CD4-positive, alpha-beta T cell treated with Interleukin-10 for 1 hour (primary cell): ENCODE measurements at places on chromosomes 6 and 20.
A peak's percentile ranks its signal among the peaks of the same experiment; 100 is the strongest.

DNA sequence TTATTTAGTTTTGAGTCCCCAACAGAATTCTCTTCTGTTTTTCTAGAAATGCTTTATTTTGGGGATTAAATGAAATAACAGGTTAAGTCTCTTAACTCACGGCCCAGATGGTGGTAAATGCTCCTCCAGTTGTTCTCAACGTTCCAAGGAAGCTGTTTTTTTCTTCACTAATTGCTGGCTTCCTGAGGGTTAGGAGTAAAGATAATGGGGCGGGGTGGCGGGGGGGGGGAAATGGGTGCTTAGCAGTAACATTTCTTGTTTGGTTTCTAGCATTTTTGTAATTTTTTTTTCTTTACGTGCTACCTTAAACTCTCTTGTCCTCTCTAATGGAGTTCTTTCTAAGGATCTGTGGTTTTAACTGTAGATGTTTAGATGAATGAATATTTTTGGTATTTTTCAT, 2.2 kb downstream of the SRSF3 start:
- no peak for DNase-seq

DNA sequence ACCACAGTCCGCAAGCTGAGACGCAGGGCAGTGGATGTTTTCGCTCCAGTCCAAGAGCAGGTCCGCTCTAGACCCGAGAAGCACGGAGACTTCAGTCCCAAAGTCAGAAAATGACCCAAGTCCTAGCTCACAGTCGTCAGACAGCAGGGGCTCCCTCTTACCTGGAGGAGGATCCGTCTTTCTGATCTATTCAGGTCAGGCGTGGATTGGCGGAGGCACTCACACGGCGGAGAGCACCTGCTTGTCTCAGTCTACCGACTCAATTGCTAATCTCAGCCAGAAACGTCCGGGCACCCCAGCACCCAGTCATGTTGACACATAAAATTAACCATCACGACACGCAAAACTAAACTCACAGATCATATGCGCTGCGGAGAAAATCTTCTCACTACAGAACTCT, 285.3 kb upstream of the CDH4 start:
- no peak for DNase-seq

DNA sequence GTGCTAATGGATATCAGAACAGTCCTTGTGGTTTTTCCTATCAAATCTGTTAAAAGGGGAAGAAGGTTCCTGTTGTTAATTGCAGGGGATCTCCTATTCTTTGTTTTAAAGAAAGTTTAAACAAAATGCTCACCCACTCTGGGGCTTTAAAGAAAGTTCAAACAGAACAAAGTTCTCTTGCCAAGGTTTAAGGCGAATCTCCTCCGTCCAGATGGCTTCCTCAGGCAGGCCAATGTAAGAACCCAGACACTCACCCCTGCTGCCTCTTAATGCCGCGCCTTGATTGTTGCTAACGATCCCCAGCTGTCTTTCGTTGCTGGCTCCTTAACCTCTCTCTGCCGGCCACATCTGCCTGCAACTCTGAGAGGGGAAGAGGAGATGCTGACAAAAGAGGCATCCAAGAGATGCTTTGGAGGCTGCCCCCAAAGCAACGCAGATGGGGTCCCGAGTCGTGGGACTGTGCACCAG, 235.0 kb upstream of the PRDM1 start:
- no peak for DNase-seq

- DNase-seq, result no peak
These were observed 623.3 kb upstream of the MANEA start for GRCh38 chr6:94953867-94954631.

DNA sequence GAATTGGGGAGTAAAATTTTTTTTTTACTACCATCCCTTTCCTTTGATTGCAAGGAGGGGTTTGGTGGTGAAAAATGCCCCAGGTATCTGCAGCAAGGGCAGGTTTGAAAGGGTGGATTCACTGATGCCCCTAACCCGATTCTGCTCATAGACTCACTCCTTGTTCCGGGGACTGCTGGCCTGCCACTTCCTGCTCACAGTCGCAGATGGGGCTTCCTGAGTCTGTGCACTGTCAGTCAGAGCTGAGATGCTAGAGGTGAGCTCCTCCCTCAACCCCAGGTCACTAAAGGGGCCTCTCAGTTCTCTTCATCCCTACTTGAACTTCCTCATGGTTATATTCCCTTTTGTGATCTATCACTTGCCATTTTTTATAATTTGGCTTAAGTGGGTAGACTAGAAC, 357.9 kb downstream of the FARS2 start:
- peak; percentile 49 for DNase-seq

- DNase-seq, result no peak
These were observed 93.2 kb upstream of the CST7 start for GRCh38 chr20:24855848-24856247.

DNA sequence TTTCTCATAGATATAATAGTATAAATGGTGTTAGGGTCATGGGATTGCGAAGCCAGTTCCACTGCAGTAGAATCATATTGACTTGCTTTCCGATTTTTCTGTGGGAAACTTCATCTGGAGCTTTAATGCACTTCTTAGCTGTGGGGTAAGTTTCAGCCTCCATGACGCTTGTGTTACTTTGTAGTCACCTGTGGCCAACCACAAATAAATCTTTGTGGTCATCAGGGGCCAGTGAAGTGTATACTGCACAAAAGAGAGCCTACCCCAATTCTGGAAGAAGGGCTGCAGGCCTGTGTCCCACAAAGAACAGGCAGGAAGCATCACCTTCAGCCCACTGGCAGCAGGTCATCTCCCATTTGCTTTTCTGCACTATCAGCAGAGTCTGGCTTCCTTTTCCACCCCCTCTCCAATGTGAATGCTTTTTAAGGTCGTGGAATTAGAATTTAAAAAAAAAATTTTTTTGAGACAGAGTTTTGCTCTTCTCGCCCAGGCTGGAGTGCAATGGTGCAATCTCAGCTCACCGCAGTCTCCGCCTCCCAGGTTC, 32.0 kb downstream of the MTHFD1L start:
- no peak for DNase-seq

DNA sequence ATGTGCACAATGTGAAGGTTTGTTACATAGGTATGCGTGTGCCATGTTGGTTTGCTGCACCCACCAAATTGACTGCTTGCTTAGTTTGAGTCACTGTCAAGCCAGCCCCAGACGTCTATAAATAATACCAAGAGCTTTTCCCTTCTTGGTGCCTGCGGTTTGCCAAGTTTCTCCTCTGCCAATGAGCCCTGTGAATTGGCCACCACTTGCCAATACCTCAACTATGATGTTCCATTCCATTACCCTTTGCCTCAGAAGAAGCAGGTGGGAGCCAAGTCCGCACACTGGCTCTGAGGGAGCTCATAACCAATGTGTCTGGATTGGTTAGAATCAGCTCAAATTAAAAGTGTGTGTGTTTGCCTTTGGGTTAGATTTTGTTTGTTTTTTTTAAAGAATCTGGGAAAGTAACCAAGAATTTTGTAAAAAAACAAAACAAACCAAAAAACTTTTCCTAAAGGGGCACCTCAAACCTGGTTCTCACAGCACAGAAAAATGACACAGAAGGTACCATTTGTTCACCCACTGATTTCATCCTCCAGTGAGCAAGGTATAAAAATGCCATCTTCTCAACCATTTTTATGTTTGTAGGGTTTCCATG, 244.7 kb upstream of the PRND start:
- DNase-seq, result no peak

- DNase-seq, result no peak
These were observed 45.8 kb upstream of the SYNDIG1 start for GRCh38 chr20:24423390-24424313.

DNA sequence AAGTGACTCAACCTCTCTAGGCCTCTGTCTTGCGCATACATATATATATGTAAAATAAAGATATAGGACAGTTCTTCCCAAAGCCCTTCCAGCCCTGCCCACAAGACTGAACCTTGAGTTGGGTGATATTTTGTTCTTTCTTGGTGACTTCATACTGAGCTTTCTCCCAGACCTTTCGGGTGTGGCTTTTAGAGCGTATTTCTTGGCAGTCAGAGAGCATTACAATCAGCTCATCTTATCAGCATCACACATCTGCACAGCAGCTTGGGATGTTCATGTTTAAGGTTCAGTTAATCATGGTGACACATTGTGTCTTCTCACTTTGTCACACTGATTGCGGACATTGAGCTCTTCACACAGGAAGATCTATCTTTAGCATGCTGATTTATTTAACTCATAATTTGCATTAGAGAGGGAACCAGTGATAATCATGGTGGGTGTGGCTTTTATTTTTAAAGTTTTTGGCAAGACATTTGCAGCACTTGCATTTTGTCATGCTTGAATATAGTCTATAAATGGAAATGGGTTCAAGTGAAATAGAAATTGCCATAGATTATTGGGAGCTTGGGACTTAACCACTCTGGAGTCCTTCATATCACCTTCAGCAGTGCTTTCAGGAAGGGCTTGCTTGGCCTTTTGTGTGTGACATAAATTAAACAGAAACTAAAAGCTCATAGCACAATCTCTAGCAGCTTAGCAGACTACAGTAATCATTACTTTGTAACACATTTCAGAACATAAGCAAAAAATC, 8.3 kb downstream of the KIF3B start:
- DNase-seq, result peak; percentile 72

- no peak for DNase-seq
These were observed 136.4 kb downstream of the MTFR2 start for GRCh38 chr6:136113736-136114173.

DNA sequence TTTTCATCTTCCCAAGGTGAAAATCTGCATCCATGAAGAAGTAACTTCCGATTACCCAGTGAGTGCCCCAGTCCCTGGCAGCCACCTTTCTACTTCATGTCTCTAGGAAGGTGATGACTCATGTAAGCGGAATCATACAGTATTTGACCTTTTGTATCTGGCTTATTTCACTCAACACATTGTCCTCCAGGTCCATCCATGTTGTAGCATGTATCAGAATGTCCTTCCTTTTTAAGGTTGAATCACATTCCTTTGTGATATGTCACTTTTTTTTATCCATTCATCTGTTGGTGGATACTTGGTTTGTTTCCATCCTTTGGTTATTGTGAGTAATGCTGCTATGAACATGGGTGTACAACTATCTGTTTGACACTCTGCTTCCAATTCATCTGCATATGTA, 176.3 kb upstream of the CDYL start:
- no peak for DNase-seq

DNA sequence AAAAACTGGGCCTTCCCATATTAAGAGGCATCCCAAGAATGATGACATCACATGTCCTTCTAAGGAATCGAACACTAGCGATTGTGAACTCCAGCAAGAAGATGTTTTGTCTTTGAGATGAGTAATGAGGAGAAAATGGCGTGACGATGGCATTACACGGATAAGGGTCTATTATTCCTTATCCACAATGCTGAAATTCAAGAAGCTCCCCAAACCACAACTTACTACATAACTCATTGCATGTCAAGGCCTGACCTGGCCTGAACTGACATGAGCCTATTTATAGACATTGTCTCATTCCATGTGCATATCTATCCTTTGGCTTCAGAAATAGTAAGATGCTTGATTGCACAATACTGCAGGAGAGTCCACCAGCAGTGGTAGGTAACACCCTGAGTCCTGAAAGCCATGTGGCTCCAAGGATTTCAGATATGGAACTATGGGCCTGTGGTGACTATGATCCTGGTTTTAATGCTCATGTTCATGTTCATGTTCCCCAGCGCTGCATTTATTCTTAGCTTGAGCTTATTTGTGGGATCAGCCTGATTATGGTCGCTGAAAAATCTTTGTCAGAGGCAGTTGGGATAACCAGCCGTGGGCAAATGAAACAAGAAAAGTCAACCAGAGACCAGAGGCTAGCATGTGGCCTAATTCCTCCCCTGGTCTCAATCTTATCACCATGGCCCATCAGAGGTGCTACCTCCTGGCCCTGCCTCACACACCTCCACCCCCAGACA, 183.2 kb upstream of the JARID2 start:
- no peak for DNase-seq

DNA sequence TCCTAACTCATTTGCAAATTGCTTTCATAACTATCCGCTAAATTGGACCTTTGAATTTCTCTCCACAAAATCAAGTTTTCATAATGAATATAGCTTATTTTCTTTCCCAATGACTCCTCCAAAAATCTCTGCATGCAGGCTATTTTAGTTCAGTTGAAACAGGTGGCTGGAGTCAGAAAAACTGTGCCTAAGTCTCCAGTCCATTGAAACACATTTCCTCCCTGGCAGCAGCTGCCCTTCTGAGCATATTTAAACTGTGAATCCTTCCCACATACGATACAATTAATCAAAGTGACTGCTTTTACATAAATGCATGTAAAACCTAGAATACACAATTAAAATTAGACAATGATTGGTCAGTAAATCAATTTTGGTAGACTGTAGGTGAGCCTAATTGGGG, 344.6 kb upstream of the MARCKS start:
- no peak for DNase-seq

GRCh38 chr20:12111431-12112088, 193.9 kb downstream of the BTBD3 start:
- DNase-seq, result no peak

GRCh38 chr6:82268301-82268846, 20.8 kb upstream of the IBTK start:
- no peak for DNase-seq

DNA sequence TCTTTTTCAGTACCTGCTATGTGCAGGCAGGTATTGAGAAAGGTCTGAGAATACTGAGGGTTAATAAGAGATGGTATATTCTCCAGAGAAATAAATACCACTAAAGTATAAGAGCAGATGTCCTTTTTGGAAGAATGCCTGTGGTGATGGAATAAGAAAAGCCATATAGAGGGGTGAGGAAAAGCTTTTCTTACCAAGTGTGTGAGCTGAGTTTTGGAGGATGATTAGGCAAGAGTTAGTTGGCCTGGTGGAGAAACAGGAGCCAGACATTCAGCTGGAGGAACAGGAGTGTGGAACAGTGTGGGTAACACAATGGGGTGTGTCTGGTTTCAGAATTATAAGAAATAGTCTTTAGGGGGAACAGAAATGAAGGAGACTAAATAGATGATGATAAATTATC, 19.9 kb downstream of the ZNF451 start:
- no peak for DNase-seq

- DNase-seq, result no peak
These were observed 85.5 kb downstream of the UNC5CL start for GRCh38 chr6:40953486-40953885.

DNA sequence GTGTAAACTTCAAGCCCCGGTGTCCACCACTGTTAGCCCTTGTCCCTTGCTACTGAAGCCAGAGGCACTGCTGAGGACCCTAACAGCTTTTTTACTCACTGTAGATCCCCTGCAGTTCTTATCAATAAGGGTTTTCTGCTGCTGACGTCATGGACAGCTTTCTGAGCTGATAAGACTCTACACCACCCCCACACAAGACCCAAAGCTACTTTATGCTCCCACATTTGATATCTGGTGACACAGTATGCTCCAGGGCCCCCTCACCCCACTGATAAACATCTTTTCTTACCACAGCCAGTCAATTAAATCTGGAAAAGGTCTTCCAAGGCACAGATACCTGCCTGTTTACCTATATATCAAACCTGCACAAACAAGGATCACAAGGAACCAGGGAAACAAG, 65.3 kb downstream of the NUS1 start:
- no peak for DNase-seq

- DNase-seq, result no peak
These were observed 33.1 kb downstream of the PTPN1 start for GRCh38 chr20:50543326-50543725.

- DNase-seq, result no peak
These were observed 83.0 kb downstream of the MAP7 start for GRCh38 chr6:136467186-136467585.
